Activated naive CD8-positive, alpha-beta T cell treated with anti-CD3 and anti-CD28 coated beads, Interleukin-2, amount 10 ng/mL, durations not matched to agents 7 days and 5 days (primary cell): ENCODE measurements at places on chromosomes 1 and 21.

GRCh38 chr1:24051206-24051945, 60.6 kb downstream of the MYOM3 start:
- DNase-seq = no peak

DNA sequence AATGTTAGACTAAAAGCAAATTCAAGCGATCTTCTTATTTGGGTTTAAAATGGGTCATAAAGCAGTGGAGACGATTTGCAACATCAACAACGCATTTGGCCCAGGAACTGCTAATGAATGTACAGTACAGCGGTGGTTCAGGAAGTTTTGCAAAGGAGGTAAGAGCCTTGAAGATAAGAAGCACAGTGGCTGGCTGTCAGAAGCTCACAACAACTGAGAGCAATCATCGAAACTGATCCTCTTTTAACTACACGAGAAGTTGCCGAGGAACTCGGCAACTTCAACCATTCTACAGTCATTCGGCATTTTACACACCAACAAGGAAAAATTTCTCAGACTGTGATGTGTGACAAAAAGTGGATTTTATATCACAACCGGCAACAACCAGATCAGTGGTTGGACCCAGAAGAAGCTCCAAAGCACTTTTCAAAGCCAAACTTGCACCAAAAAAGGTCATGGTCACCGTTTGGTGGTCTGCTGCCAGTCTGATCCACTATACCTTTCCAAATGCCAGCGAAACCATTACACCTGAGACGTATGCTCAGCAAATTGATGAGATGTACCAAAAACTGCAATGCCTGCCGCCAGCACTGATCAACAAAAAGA, 47.9 kb downstream of the ASH1L start:
- no peak for DNase-seq

GRCh38 chr1:11858613-11858967, at the start of gene NPPB:
Gene NPPB (minus strand): TSS chr1:11858945. CDS start chr1:11858833, 112 bp downstream.
- no peak for DNase-seq

DNA sequence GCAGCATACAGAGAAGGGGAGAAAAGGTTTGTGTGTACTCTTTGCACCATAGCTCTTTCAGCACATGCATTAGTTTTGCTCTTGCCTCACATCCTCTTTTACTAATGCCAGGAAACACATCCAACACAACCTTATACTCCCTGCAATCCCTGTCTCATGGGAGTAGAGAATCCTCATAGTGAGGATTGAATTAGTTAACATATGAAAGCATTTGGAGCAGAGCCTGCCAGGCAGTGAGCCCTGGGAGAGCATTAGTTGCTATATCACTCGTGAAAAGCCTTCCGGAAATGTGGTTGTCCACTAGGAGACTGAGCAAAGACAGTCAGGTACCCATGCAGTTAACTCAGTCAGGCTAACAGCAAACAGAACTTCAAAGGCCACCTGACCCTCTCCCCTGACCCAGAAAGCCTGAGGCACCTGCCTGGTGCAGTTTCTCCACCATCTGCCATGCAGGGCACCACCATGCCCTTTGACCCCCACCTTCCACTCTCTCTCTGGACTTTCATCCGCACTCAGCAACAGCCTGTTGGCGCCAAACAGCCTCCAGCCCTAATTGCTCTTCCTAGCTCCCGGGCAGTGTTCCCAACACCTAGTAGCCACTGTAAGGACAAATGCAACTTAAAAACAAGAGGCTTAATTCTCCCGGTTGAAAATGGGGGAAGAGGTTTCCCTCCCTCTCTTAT, 14.9 kb upstream of the AGT start:
- no peak for DNase-seq

GRCh38 chr1:244466724-244467123, 5.7 kb downstream of the CATSPERE start:
- DNase-seq = no peak

DNA sequence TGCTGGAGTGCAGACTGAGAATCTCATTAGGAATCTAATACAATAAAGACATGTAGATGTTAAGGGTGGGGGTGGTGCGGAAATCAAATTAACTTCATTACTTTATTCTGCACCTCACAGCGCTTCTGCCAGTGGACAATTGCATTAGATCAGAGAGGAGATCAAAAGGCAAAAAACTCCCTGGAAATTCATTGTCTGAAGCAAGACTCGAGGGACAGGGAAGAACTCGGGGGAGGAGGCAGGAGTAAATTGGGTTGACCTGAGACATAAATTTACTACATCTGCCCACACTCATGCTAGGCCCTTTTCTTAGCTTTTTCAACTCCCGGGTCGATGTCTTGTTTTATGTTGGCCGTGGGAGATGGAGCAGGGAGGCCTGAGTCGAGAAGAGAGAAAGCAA, 315.4 kb downstream of the SPATA17 start:
- no peak for DNase-seq

GRCh38 chr1:12435639-12436344, 182.2 kb downstream of the DHRS3 start:
- DNase-seq = peak; percentile 49

DNA sequence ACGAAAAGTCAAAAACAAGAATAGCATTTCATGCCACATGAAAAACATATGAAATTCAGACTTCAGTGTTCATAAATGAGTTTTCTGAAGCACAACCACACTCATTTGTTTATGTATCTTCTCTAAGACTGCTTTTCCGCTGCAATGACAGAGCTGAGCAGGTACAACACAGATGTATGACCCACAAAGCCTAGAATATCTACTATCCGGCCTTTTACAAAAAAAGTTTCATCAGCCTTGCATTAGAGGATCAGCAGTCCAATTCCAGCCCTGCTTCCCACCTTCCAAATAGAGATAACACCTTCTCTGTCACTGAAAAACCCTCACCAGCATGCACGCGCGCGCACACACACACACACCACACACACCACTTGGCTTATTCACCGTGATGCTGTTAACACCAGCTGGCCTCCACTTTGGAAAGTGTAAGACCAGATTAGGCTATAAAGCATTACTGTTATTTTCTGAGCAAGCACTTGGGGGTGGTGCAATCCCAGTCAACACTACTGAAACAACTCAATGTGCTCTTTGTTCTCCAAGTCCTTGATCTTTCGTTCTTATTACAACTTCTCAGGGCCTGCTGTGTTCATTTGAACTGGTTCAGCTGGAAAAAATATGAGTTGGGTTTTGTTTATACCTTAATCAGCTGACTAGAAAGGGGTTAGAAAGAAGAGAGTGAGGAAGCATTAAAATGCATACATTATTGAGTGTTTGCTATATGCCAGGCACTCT, 90.0 kb downstream of the GLUL start:
- no peak for DNase-seq

DNA sequence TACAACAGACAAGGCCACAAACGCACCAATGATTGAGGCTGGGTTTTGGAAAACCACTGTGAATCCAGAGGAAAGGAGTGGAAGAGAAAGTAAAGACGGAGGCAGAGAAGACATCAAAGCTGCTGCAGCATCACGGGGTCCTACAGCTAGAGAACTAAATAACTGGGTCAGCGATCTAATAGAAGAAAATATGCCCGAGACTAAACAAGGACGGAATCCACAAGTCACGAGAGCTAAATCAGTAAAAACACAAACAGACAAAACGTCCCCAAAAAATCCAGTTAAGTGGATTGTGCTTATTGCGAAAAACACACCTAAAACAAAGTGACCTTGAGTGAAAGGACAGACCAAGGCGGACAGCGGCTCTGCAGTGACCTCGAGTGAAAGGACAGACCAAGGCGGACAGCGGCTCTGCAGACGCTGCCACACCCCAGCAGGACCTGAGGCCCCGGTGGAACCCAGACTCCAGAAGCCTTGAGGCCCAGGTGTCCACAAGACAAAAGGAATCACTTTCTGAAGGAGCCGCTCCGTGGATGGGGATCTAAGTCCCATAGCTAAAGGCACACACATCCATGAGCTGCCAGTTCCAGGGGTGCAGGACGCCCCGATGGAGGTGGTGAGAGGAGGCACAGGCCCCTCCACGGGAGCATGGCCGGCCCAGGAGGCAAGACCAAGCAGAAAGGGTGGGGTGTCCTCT, 6.0 kb downstream of the FTCD start:
- DNase-seq = no peak

DNA sequence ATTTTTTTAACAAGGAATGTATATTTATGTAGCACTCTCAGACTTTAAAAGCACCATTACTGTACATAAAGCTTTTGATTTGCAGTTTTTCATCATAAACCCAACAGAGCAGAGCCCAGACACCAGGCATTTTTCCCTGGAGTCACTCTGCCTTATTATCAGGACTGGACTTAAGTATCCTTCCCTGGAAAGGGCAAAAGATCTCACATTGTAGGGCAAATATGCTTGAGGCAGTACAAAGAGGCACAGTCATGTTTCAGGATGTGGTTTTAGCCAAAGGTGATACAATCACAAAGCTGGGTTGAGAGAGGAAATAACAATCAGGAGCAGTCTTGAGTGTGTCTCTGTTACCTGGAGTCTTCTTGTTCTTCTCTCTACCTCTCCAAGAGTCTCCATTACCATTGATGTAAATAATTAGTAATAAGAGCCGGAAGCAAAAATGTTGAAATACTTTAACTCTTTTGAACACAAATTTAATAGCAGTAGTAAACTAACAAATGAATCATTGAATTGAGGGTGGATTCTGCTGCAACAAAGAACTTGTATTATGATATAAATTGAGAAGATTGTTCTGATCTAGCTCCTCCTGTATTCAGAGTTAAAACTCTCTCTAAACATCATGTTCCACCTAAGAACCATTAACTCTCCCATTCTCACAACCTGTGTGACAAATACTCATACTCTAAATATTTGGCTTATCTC, 160.5 kb downstream of the LTN1 start:
- DNase-seq = no peak

GRCh38 chr1:87556326-87556725, 227.6 kb downstream of the LMO4 start:
- no peak for DNase-seq
